ENCODE measurements at places on chromosomes 6 and 20.

- no peak for DNase-seq
Measured at GRCh38 chr6:166104107-166104506, 63.5 kb downstream of the TBXT start.

DNA sequence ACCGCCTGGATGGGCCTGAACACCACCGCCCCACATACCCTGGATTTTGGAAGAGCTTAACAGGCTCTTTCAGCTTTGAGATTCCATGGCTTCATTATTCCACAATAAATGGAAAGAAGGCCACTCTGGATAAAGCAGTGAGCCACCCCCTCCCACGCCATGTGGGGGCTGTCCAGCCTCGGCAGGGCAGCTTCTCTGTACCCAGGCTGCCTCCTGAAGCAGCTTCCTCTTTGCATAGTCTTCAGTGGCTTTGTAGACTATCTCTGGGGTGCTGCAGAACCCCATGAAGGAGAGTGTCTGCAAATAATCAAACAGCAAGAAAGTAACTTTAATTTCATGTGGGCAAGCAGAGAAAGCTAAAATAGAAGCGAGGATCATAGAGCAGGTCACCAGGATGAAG, 96.6 kb upstream of the NXT1 start:
- no peak for DNase-seq

- DNase-seq = no peak
Measured at GRCh38 chr20:22561965-22562577, 22.3 kb downstream of the FOXA2 start.

- no peak for DNase-seq
Measured at GRCh38 chr6:68040312-68040778, 594.7 kb upstream of the ADGRB3 start.

DNA sequence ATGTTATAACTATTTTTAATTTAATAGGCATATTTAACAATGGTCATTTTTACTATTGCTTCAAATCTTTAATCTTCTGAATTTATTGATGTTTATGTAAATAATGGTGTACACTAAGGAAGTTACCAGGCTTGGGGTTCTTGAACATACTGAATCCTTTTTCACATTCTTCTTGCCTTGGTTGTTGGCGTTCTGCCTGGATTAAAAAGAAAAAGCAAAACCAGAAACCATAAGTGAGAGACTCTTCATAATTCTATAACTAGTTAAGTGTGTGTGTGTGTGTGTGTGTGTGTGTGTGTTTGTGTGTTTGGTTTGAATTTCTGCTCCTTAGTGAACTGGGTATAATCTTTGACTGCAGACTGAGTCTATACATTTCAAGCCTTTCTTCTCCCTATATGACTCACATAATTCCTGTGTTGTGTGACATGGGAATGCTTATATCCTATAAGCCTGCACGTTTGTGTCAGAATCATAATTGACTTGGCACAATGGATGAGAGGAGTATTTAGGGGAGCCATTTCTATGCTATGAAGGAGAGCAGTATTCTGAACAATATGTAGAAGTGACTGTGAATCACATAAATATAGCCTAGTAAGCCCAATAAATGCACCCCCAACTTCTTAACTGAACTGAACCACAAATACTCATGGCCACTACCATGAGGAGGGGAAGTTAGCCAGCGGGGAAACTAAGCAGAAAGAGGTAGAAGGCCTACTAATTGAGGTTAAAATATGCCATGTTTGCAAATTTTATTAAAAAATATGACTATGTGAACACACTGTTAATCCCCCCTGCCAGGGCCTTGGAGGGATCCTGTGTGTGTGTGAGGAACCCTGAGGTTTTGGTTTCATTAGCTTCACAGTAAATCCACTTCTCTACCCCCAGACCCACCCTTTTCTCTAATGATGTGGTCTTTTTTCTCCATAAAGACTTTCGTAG, 425.5 kb downstream of the BCKDHB start:
- DNase-seq = no peak

DNA sequence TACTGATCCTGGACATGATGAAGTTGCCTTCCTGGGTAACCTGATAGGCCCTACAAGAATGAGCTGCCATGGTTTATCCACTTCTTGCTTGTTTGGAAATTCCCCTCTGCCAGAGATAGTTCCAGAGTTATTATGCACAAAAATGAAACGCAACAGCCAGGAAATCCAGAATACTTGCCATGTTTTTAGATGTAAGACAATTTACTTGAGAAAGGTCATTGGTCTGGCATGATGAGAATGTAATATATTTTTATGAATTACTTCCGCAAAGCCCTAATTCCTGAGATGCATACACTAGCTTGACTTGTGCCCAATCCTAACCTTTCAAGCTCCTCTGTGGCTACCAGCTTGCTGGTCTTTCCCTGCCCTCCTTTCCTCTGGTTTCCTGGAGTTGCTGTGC, 27.9 kb upstream of the NT5E start:
- no peak for DNase-seq

DNA sequence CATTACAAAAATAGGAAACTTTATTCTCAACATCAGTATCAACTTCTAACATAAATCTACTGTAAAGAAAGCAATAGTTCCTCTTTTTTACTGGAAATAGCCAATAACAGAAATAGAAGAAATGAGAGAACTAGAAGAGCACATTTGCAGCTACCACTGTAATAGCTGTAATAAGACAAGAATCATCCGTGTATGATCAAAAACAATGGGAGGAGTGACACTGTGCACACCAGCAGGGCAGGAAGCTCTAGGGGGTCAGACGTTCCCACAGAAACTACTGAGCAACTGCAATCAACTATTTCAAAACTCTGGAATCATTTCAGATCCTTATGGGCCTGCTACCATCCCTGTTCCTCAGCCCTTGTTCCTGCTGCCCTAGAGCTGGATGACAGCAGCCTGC, 43.7 kb downstream of the NINL start:
- DNase-seq = no peak

DNA sequence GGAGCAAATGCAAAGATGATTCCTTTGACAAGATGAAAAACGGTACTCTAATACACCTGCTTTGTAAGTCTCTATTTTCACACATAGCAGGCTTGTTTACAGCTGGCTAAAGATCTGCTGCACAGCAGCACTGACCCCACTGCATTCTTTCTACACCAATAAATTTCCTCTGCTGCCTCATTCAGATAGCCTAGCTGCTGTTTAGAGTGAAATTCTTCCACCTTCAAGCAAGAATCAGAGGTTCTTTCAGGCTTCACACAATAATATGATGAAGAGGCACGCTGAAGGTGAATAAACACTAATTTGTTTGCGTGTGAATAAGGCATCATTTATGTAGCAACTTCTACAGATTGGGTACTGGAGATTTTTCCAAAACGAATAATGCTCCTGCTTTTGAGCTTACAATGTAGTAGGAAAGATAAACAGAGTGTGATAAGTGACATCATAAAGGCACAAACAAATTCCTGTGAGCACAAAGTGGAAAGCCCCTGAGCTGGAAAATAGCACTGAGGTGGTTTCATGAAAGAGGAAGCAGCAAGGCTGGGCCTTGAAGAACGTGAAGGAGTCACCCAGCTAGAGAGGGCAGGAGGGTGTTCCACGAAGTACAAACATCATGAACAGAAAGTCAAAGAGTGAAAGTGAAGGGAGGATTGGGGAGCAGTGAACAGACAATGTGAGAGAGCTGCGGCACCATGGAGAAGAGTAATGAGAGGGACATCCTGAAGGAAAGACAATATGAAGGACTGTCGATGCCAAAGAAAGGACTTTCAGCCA, 543.4 kb downstream of the CD83 start:
- DNase-seq = peak; percentile 44

- DNase-seq = no peak
Measured at GRCh38 chr20:6916938-6917337, 149.5 kb downstream of the BMP2 start.

DNA sequence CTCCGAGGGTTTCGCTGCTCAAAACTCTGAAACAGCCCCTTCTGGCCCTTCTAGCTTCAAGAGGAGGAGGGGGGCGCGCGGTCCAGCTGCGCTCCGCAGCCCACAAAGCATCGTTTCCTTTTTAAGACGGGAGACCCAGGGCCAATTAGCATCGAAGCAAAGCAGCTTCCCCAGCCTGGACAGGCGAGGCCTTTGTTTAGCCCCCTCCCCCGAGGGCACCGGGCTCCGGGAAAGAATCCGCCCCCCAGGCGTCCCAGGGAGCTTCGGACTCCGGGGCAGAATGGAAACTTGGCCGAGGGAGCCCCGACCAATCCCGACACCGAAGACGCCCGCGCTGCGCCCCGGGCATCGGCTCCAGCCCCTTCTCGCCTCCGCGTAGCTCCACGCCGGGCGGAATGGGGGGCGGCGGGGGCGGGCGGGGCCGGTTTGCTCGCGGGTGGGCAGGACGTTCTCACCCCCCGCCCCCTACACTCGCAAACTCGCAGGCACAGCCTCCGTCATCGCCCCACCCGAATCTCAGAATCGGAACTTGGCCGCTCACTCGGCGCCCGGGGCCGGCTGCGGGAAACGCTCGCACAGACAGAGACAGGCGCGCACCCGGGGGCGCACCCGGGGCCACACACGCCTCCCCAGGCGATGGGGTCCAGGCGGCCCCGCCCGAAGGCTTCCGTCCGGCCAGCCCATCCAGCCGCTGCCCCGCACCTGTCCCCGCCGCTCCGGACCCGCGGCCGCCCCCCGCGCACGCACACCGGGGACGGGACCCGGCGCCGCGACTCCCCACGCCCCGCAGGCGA, 628 bp downstream of the NKAIN4 start:
- no peak for DNase-seq

DNA sequence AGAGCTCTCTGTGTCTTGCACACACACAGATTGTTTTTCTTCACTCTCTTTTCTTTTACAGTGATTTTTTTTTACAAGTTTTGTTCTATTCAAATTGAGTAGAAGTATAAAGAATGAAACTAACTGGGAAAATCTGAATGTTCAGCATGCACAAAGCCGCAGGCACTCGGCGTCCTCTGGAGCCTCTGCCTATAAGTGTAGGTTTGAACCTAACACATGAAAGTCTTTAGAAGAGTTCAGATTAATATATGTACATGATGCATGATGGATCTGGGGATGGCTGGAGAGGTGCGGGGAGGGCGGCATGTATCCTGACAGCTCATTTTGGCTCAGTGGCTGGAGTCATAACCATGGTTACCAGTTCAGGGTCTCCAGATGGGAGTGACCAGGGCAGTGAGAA, 301.1 kb upstream of the CDH4 start:
- DNase-seq = no peak

DNA sequence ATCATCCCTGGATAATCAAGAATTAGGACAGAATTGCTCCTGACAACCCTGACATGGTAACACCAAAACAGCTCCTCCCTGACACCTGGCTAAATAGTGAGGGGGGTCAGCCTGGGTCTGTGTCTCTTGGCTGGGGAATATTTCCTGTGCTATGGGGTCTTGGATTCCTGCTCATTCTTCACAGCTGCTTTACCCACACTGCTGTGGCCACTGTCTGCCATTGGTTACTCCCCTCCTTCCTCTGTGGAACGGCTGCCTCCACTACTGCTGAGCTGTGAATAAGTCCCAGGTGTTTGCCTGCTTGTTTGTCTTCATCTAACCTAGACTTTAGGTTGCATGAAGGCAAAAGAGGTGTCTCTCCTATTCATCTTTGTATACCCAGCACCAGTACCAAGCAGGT, 33.9 kb upstream of the TXLNB start:
- DNase-seq = no peak

DNA sequence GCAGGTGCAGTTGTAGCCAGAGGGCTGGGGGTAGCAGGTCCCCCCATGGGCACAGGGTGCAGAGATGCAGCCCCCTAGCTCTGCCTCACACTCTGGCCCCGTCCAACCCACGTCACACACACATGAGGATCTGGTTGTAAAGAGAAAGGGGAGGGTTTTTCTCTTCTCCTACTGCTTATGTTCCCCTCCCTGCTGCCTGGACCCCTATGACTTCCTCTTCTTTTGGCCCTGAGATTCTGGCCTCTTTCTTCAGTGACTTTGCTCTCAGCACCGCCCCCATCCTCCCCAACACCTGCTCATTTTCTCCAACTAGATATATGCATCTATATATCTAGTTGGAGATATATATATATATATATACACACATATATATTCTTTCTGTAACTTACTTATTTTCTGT, 9.7 kb downstream of the NOTCH4 start:
- no peak for DNase-seq

DNA sequence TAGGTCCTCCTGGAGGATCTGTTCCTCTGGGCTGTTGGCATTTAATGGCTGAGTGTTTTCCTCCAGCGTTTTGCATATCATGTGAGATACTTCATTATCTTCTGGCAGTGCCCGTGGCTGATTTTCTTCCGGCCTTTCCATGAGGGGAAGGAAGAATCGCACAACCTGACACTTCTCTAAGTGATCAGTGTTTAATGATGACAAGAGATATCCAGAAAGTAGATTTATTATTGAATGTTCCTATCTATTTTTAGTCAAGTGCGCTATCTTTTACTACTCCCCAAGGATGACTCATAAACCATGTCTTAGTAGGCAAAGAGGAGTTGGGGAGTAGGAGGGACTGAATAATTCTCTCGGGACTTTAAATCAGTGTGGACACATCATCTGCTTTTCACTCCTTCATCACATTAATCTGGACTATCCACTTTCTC, 149.7 kb downstream of the PLCB4 start:
- no peak for DNase-seq

DNA sequence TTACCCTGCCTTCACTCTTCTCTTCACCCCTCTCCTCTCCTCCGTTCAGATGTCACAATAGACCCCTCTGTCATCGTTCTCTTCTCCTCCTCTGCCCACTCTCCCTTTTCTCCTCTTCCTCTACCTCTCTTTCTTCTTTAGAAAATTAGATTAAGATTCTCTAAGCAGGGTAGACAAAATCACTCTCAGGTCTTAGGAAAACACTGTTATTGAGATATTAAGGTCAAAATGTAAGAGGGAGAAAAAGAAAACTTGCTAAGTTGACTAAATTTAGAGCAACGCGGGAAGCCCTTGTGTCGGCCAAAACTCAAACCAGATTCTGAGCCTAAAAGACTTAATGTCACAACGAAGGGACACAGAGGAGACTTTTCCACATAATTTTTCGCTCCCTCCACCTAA, 22.1 kb upstream of the ZNF184 start:
- no peak for DNase-seq

GRCh38 chr6:156825475-156825874, 48.3 kb downstream of the ARID1B start:
- DNase-seq = no peak

DNA sequence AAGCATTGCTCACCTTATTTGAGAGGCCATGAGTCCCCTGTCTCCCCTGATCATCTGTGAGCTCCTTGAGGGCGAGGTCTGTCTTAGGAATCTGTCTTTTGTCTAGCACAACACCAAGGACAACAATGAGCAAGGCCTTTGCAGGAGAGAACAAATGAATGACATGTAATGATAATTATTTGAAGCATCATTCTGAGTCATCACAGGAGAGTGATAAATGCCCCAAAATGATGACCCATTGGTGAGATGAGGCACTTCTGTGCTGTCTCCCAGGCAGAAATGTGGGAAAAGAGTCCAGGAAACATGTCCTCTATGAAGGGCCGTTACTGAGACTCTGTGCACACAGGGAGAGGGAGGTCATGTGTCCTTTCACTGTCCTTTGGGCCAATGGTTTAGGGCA, 105.2 kb upstream of the LRFN2 start:
- no peak for DNase-seq
